ENCODE measurements at places on chromosomes 2 and 18.

DNA sequence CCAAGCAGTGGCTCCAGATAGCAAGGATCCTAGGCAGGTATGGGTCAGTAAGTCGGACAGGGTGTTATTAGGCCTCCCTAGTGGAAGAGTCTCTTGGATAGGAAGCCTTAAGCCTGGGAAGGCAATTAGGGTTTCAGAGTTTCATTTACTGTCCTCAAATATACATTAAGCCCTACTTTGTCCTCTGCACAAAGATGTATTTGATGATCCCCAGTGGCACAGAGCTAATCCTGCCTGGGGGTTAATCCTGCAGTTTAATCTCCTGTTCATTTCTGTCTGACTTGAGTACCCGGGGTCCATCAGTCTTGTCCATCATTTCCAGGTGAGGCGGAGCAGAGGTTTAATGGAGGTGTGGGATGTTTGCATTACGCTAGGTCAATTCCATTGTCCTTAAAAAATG is 62.0 kb downstream of the MTCL1 start:
- DNase-seq, result peak; percentile 47

DNA sequence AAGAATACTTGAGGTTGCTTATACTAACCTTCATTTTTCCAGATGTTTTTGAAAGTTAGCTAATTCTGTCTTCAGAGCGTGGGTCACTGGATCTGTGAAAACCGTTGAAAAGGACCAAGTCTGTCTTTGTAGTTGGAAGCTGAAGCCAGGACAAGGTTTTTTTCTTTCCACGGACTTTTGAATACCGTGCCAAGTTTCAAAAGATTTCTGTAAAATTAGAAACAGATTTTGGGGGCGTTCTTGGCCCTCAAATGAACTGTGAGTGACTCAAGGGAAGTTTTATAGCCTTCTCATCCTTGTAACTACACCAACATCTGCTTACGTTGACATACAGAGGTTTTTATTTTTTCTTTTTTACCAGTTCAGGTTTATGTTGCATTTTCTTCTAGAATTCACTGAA is at the start of gene FAP:
Gene FAP (minus strand): TSS at position 152 of the 400 bp plus-strand sequence. CDS start 118 bp downstream, at position 34.
- no peak for DNase-seq

DNA sequence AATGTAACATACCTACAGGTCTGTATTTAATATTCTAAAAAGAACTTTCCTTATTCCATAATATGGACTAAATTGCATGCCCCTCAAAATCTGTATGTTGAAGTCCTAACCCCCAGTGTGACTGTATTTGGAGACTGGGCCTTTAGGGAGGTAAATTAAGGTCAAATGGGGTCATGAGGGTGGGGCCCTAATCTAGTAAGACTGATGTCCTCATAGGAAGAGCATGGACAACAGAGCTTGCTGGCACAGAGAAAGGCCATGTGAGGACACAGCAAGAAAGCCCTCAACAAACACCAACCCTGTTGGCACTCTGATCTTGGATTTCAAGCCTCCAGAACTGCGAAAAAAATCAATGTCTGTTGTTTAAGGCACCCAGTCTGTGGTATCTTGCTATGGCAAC is 18.6 kb downstream of the SF3B1 start:
- no peak for DNase-seq

- DNase-seq, result no peak
Observed at GRCh38 chr2:106953236-106953635, 67.3 kb upstream of the ST6GAL2 start.

GRCh38 chr2:200798514-200798913 is 13.2 kb upstream of the BZW1 start:
- no peak for DNase-seq

GRCh38 chr2:34241905-34242762 is 643.0 kb upstream of the FAM98A start:
- DNase-seq, result no peak

DNA sequence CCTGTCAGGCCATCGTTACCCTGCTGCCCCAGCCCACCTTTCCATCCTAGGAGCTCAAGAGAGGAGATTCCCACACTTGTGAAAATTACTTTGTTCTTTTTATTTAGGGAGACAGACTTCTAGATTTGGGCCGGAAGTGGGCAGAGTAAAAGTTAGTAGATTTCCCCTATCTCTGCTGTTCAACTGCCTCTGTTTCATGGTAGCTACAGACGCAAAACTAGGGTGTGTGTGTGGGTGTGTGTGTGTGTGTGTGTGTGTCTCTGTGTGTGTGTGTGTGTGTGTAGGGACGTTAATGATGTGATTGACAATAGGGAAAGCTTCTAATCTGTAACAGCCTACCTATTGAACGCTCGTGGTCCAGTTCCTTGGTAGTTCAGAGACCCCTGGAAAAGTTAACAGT is 438 bp downstream of the PSMA8 start:
- no peak for DNase-seq

DNA sequence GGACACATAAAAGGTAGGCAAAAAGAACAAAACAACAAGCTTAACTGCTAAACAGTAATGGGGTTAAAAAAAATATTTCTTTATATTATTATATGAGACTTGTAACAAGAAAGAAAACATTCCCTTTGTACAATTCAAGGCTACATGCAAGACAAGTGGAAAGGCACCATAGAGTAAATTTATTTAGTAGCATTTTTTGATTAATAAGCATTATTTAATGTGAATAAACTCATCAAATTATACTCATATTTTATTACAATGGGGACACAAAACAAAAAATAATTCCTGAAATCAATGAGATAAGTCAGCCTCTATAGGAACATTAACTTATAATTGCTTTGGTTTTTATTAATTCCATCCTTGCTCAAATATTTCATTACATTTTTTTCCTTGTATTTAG is 809.2 kb downstream of the ERBB4 start:
- DNase-seq, result no peak

- DNase-seq, result no peak
Observed at GRCh38 chr2:43192744-43193651, 33.4 kb downstream of the ZFP36L2 start.

GRCh38 chr2:215736653-215737290 is 276.6 kb downstream of the MREG start:
- no peak for DNase-seq

DNA sequence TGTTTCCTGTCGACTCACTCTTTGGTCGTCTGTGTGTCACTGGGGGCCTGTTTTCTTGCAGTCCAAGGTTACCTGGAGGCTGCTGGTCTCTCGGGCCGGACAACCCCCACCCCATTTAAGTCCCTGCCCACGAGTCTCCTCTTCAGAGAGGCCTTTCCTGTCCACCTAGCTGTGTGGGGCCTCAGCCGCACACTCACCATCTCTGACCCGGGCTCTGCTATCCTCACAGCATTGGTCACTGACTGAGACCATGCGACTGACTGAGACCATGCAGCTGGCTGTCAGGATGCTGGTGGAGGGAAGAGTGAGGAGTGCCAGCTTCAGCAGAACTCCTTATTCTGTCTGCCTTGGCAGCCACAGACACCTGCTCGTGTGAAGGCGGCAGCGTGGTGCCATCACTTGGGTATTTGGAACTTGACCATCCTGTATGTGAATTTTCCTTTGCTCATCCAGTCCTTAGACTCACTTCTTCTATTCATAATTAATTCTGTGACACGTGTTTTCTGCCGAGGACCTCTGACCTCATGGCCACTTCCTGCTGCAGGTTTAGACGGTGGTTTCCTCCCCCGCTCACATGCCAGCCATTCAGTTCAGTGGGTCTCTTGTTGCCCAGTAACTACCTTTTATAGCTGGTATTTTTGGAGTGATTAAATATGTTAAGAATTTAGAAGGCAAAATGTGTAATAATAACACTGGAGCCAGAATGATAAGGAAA is 47.5 kb upstream of the ASB1 start:
- DNase-seq, result no peak

GRCh38 chr2:85549826-85550225 is 10.9 kb downstream of the MAT2A start:
- DNase-seq, result no peak

DNA sequence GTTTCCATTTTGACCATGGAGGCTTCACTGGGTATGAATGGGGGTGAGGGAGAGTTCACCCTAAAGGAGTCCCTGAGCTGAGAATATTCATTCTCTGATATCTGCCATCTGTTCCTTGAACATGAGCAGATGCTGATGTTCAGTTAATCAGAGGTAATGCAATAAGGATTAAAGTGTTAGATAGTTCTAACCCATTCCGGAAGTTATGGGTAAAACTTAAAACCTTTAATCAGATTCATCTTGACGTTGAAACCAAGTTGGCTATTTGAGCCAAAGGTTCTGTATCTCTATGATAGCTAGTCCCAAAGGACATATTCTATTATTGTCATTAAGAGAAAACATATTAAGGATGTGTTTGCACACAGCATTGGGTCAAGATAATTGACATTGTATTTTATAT is 268.9 kb downstream of the PLCL1 start:
- no peak for DNase-seq

GRCh38 chr18:8893221-8893620 is 187.9 kb downstream of the MTCL1 start:
- no peak for DNase-seq

- no peak for DNase-seq
Observed at GRCh38 chr18:79329786-79330185, 65.9 kb upstream of the NFATC1 start.

- DNase-seq, result no peak
Observed at GRCh38 chr2:203786549-203787351, 80.3 kb downstream of the CD28 start.

- DNase-seq, result no peak
Observed at GRCh38 chr18:46856973-46857372, 60.3 kb downstream of the PIAS2 start.

DNA sequence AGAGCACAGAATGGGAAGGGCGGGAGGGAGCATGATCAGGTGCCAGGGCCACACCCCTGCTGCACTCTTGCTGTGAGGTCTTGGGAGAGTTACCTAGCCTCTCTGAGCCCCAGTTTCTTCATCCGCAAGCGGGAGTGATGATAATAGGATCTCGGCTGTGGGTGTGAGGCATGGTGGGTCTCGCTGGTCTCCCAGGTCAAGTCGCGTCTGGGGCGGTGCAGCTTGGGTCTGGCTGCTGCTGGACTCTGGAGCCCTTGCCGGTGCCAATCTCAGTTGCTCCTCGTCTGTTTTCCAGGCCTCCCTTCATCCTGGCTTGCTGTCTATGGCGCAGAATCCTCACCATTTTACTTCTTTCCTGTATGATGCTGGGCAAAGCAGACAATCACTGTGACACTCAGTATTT is 130.3 kb upstream of the RAB12 start:
- DNase-seq, result no peak

DNA sequence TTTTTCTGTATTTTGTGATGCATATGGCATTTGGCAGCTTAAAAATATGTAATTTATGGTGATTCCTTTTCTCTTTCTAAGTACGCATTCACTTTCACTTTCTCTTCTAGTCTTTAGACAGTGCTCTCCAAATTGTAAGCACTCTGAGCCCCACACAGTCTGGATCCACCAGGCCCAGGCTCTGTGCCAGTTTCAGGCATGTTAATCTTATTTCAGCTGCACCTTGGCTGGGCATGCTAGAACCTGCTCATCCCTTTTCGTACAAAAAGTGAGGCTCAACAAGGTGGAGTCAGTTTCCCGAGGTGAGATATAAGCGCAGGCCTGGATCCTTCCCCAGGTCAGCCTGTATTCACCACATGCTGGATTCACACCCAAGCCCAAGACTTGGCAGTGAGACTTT is 203.9 kb downstream of the MTX2 start:
- no peak for DNase-seq

- DNase-seq, result no peak
Observed at GRCh38 chr2:129935118-129935517, 44.3 kb upstream of the RAB6C start.

GRCh38 chr2:220029013-220029412 is 401.6 kb downstream of the SLC4A3 start:
- DNase-seq, result no peak
